ENCODE measurements at places on chromosomes 11 and 22. TPM values are rescaled to one million over a fixed set of nuclear protein-coding genes. Genes with fewer than 3 reads are reported as not detected.

DNA sequence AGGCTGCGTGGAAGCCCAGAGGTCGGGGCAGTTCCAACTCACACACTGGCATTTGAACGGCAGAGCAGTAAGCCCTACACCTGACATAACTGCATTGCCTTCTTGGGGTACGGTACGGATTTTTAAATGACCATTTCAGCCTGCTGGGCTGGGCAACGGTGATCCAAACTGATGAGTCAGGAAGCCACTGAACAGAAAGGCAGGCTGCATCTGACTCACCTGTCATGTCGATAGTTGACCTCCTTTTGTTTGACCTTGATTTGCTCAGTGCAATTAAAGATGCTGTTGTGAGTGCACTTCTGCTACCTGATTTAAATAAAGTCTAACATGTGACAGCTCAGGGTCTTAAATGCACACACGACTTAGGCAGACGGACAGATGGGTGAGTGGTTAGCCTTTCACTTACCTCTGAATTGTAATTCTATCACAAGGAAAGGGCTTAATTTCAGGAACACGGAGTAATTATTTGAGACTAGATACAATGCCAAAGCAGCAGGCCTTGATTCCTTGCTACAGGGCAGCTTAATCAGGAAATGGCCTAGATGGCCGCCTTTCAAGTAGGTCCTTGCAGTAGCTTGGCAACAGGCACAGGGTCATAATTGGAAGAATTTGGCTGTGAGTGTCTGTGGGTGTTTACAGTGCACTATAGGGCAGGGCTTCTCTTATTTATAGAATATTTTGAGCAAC is 52.2 kb downstream of the BMAL1 start:
- DNase-seq, result no peak

GRCh38 chr11:111426617-111427016 is 47.5 kb upstream of the POU2AF1 start:
- no peak for DNase-seq

- no peak for DNase-seq
These were observed 318.7 kb downstream of the CADM1 start for GRCh38 chr11:115185507-115185906.

- no peak for DNase-seq
These were observed 112.4 kb downstream of the LDLRAD3 start for GRCh38 chr11:36056160-36056751.

DNA sequence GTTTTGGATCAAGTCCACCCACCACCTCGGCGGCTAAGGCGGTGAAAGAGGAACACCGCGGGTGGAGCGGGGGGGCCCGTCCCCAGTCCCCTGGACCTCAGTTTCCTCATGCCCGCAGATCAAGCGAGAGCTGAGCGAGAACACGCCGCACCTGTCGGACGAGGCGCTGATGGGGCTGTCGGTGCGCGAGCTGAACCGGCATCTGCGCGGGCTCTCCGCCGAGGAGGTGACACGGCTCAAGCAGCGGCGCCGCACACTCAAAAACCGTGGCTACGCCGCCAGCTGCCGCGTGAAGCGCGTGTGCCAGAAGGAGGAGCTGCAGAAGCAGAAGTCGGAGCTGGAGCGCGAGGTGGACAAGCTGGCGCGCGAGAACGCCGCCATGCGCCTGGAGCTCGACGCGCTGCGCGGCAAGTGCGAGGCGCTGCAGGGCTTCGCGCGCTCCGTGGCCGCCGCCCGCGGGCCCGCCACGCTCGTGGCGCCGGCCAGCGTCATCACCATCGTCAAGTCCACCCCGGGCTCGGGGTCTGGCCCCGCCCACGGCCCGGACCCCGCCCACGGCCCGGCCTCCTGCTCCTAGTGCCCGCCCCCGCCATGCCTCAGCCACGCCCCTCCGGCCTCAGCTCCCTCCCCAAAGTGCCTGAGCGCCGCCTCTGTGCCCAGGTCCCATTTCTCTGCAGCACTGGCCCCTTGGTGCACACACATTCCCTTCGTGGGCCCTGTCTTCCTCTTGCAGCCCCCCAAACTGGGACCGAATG is 12.7 kb downstream of the MAFF start:
- DNase-seq, result no peak

The PRODH gene
- 7.5 TPM for total RNA-seq

Data from thoracic aorta (tissue), 2 donors.